ENCODE measurements at places on chromosomes 2 and 18. TPM values are rescaled to one million over a fixed set of nuclear protein-coding genes. Genes with fewer than 3 reads are reported as not detected.
A peak's percentile ranks its signal among the peaks of the same experiment; 100 is the strongest.

Gene AFF3
- total RNA-seq: 15.5 TPM

Gene SPDYA
- total RNA-seq: 0.86 TPM

Gene CCDC121
- total RNA-seq: 4.3 TPM

Gene GALNT3
- 1.1 TPM for total RNA-seq

Gene CD207
- not detected for total RNA-seq

Gene ANKRD30B
- total RNA-seq: not detected

Gene CDH2
- total RNA-seq: 12.0 TPM

Gene LCT
- total RNA-seq: not detected

Gene CDKL4
- 0.46 TPM for total RNA-seq

Gene EFHD1
- 69.7 TPM for total RNA-seq

GRCh38 chr18:79796531-79797405 is 970 bp upstream of the KCNG2 start:
- DNase-seq: peak; percentile 61

GRCh38 chr2:199414465-199414864 is 43.3 kb downstream of the SATB2 start:
- DNase-seq: no peak

DNA sequence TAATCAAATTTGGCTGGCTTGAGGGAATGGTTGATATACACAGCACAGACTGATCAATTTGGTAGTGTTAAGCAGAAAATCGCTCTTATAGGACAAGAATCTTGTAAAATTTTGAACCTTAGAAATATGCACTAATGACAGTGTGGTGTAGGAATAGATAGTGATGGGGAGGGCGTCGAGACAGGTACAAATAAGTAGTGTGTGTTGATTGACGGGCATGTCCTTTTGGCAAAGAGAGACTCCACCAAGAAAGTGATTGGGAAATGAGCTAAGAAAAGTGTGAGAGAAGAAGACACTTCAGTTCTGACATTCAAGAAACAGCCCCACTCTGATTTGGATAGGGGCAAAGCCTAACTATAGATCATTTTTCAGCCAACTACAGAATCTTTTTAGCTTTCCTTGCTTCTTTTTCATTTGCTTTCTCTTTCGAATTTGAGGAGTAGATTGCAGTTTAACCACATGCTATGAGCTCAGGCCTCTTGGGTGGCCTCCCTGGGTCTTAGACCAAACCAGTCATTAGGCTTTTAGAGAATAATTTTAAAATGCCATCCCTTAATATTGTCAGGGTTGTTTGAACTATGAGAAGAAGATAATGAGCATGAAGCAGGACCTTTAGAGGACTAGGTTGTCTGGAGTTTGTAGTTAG is 127.1 kb downstream of the CERS6 start:
- DNase-seq: no peak

DNA sequence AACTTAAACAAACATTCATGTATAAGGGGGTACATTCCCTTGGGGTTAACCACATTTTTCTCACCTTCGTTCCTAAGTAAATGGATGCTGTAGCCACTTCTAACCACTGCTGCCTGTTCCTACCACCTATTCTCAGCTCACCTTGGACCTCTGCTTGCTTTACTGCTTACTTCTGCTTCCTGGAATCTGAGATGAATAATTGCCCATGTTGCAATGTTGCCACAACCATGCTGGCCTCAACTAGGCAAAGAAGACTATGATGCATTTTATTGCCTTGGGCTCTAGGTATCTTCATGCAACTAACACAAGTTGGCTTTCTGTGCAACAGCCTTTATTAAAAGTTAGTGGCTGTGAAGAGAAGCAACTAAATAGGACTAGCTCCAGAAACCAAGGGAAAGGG is 106.3 kb upstream of the TCF4 start:
- no peak for DNase-seq

DNA sequence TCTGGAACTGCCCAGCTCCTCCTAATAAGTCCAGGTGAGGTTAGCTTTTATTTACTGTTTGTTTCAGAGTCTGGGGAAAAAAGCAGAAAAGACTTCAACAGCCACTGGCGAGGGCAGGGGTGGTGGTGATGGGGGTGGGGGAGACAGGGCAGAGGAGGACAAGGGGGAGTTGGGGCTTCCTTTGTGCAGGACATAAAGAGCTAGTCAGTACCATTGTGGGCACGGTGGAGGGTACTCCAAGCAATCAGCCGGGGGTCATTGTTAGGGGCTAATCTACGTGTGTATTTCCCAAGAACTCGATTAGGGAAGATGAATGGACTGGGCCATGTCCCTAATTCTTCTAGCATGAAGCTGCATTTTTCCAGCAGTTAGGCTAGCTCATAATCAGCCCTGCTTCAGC is 2.8 kb upstream of the RAX start:
- DNase-seq: no peak

- no peak for DNase-seq
Measured at GRCh38 chr2:227513113-227513512, 41.2 kb downstream of the AGFG1 start.

GRCh38 chr18:34311468-34311867 is 86.8 kb upstream of the NOL4 start:
- DNase-seq: no peak

DNA sequence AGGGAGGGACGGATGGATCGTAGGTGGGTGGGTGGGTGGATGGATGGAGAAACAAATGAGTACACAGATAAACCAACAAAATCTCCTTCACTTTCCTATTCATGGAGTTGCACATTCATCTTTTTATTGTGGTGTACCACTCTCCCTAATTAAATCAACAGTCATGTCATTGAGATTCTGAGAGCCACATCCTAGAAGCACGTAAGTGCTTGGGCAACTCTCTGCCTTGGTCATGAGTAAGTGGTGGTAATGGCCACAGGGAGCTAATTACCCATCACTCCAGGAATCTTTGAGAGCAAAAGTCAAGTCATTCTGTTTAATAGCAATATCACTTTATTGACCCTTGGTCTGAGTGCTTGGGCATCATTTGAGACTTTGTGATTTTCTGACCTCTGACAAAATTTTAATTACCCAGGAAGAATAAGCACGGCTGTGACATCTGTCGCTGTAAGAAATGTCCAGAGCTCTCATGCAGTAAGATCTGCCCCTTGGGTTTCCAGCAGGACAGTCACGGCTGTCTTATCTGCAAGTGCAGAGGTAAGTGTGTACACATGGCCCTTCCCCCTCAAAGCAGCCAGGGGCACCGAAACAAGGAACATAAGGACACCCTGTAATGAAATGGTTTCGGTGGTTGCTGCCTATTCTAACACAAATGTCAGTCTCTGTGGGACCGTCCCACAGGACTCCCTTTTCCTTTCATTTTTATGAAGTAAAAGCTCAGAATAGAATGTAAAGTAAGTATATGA is 85.9 kb downstream of the FEZ2 start:
- DNase-seq: no peak

DNA sequence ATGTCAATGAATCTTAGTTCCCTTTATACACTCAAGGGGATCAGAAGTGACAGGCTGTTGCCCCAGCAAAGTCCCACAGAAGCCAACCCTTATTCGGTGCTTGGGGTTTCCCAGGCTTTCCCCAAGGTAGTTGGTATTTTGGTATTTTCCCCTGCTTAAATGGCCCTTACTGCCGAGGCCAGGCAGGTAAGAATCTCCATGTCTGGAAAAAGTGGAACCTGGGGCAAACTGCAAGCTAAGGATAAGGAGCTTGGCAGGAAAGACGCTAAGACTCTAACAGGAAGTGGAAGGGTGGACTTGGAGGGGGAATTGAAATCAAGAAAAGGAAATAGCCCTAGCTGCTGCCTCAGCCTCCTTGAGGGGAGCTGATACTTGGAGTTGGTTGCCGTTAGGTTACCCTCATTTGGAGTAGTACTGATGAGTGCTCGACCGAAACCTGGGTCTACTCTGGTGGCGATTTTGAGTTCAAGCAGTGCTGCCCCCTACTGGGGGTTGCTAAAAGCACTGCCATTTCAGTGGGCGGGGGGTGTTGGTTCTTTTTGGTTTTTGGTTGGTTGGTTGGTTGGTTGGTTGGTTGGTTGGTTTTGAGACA is 3.3 kb upstream of the GPBAR1 start:
- peak; percentile 77 for DNase-seq

- DNase-seq: no peak
Measured at GRCh38 chr2:10526281-10527000, 78.3 kb upstream of the ODC1 start.

GRCh38 chr2:111667542-111668273 is 216.3 kb downstream of the ANAPC1 start:
- DNase-seq: no peak

DNA sequence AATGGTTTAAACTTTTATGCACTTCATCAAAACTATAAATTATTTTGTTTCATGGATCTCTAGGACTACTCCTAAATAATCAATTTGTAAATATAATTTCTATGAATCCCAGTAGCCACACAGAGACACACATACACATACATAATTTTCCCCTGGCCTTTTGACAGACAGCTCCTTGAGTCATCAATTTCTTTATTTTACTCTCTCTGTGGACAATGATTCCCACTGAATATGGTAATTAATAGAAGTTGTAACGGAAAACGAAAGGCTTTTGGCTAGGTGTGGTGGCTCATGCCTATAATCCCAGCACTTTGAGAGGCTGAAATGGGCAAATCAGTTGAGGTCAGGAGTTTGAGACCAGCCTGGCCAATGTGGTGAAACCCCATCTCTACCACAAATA is 235.1 kb downstream of the EPHA4 start:
- no peak for DNase-seq

GRCh38 chr2:102755284-102755683 is 6.5 kb upstream of the TMEM182 start:
- DNase-seq: no peak

DNA sequence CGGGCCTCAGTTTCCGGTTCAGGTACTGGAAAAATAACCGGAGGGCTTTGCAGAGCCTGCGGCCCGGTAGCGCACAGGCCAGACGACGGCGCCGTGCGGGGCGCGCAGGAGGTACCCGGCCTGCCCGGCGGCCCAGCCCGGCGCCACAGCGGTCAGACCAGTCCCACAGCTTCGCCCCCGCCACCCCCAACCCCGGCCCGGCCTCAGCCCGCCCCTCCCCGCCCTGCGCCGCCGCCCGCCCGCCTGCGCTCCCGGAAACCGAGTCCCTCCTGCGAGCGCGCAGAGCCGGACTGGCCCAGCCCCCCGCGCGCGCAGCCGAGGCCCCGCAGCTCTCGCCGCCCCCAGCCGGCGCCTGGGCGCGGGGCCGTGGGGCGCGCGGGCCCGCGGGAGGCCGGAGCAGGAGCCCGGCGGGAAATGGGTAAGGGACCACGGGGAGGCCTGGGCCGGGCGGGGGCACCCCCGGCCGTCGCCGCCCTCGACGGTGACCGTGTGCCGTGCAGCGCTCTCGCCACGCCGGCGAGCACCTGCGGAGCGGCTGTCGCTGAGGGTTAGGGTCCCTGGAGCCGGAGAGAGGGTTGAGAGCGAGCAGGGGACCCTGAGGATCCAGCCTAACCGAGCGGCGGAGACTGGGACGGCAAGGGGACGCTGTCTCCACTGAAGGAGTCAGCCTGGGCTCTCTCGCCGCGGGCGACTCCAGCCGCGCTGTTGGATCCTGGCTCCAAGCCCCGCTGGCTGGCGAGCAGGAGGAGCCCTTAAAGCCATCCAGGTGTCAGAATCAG is 16.5 kb upstream of the PSD4 start:
- peak; percentile 76 for DNase-seq

- no peak for DNase-seq
Measured at GRCh38 chr2:1455466-1455865, 42.2 kb downstream of the TPO start.

DNA sequence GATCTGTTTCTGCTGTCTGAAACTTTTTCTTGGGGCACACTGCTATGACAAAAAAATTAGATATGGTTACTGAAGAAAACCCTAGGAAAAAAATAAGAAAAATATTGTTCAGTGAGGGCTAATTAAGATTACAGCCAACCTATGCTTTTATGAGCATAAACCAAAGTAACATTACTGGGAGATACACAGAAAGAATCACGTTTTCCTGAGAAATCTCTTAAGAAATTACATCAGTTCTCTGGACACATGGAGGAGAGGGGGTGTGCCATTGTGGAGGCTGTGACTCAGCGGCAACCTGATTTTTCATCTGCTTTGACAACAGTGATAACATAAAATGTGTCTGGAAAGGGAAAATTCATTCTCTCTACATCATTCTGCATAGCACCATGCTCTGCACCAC is 13.4 kb upstream of the NMI start:
- DNase-seq: no peak

DNA sequence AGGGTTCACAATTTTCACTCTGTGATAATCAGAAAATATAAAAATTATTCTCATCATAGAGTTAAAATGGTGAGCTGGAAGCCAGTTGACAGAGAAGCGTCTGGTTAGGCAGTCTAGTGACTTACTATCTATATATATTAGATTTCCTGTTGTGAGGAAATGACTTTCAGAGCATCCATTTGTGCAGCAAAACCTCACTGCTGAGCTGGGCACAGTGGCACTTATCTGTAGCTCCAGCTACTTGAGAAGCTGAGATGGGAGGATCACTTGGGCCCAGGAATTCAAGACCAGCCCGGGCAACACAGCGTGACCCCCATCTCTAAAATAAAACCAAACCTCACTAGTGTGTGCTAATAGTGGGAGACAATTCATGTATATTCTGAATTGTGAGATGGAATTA is 7.2 kb upstream of the KIAA2012 start:
- no peak for DNase-seq

GRCh38 chr2:3241971-3242746 is 135.5 kb downstream of the EIPR1 start:
- DNase-seq: no peak

DNA sequence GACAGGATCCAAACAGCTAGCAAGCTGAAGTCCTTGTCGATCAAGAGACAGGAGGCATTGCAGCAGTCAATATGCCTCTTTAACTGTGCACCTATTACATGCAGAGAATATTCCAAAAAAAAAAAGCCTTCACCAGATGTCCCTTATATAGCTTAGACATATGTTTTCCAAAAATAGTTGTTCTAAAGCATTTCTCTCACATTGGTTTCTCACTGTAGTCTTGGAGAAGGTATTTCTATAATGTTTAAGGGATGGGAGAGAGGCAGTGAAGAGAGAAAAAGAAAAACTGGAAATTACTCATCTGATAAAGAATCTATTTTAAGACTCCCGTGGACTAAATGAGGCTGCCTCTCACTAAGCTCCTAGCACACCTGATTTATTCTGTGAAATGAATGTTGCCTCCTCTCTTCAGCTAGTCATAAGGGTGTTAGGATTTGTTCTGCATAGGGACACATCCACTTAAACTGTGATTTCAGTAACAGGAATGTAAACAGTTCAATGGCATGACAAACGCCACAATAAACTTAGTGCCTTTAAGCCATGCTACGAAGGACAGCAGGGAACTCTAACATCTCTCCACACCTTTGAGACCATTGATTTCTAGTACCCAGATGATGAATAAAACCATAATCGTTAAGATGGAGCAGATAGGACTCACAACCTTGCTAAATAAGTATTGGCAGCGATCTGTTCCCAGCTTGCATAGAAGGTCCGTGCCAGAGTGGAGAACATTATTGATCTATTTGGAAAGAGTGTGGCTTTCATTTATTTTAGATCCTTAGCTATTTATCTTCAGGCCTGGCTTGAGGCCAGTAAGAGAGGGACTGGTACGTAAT is 98.6 kb upstream of the NCK2 start:
- DNase-seq: no peak

All from posterior vena cava (tissue), 2 donors.